Naive B cell (primary cell): ENCODE measurements at places on chromosomes 1 and 21. TPM values are rescaled to one million over a fixed set of nuclear protein-coding genes. Genes with fewer than 3 reads are reported as not detected.
A peak's percentile ranks its signal among the peaks of the same experiment; 100 is the strongest.

DNA sequence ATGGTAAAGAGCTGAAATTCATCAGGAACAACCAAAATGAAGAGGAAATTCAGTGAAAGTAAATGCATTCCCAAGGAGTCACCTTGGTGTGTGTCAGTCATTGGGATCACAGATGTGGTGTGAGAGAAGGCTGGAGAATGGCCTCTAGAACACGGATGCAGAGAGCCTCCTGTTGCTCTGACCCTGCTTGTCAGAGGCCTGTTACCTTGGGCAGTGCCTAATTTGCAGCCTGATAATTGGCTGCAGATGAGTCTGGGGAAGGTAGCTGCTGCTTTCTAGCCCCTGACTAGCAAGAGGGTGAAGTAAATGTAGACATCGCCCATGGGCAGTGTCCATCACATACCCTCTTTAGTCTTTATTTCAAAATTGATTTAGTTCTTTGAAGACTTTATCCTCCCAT, 3.3 kb downstream of the GCSAML start:
- DNase-seq: no peak

DNA sequence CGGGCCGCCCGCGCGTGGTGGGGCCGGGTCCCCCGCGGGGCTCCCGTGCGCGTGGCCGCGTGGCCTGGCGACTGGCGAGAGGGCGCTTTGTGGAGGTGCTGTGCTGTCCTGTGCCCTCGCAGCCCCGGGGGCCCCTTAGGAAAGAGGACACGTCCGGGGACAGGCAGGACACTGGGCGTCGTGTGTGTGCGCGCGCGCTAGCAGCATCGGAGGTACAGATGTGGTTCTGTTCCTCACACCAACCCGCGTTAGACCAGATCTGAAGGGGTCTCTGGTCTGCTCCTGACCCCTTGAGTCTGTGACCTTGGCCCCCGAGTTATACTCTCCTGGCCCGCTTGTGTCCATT, 489 bp downstream of the ACTN2 start:
- DNase-seq: no peak

DNA sequence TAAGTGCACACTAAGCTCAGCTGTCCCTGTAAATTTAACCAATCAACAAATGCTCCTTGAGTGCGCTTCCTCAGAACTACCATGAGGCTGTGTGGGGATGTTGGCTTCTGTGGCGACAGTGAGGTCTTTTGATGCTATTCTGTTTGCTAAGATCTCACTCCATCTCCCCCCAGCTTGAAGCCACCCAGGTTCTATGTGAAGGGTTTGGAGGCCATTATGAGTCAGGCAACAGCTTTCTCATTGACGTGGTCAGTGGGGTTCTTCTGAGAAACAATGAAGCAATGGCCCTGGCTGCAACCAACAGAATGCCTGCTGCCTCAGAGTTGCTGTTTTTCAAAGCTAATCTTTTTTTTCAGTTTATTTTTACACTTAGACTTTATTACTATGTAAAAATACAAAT, 205.5 kb downstream of the PTBP2 start:
- no peak for DNase-seq

GRCh38 chr1:6347641-6348487, 45.7 kb downstream of the ACOT7 start:
- peak; percentile 36 for DNase-seq

DNA sequence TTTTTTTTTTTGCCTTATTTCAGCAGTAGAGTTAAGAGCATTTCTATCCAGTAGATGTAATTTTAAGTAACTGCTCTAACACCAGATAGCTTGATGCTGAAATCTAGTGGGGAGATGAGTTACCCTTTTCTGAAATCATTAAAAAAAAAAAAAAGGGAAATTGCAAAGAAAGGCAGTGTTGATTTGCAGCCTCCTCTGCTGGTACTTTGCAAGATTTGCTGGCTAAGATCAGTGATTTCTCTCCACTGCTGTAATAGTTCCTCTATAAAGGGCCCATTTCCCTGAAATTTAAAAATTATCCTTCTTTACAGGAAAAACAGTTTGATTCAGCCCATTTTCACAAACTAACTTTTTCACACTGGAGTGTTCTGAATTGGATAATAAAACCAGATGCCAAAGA, 120.6 kb downstream of the PTBP2 start:
- no peak for DNase-seq

DNA sequence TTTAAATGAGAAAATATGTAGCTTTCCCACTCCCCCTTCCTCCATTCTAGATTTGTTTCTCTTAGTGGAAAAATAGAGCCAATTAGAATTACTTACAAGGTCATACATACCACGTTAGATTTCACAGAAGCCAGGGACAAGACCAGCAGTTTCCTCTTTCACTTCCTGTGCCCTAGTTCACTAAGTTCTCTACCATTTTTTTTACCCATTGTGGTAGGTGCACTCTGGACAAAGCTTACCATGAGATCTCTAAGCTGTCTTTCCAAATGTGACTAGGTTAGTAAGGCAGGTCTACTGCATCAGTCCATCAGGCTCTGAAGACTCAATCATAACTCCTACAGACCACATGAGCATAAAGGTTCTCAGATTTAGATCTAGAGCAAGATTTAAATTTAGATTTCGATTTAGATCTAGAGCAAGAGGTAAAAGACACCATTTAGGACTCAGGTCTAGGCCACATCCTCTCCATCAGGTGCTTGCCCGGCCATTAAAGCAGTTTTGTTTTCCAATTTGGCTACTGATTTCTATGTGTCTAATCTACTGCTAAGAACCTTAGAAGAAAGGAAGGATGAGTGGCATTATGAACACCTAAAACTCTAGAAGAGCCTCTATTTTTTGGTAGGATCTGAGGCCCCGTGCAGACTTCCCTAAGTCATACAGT, 235.3 kb downstream of the FAF1 start:
- peak; percentile 42 for DNase-seq

DNA sequence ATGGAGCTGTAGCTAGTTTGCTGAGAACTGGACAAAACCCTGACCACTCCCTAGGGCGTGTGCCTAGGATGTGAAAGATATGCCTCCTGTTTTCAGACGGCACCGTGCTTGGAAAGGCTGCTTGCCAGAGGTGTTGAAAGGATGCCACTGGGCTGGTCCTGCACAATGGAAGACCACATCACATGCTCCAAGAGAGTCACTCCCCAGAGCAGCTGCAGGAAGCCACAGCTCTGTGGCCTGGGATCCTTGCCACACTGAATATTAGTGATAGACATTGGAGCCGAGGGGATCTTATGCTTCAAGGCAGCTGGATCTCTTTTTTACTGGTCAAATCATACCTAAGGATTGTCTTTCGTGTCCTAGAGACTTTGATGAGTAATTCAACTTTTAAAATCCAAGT, 6.6 kb upstream of the APP start:
- DNase-seq: no peak

- no peak for DNase-seq
Observed at GRCh38 chr1:153293851-153294250, 18.9 kb downstream of the PGLYRP3 start.

- DNase-seq: no peak
Observed at GRCh38 chr1:33088119-33088906, 7.4 kb downstream of the AZIN2 start.

- DNase-seq: no peak
Observed at GRCh38 chr1:214448536-214448935, 102.9 kb downstream of the PTPN14 start.

- no peak for DNase-seq
Observed at GRCh38 chr21:17359781-17360180, 153.1 kb upstream of the CXADR start.

GRCh38 chr1:72357411-72357810, 75.1 kb upstream of the NEGR1 start:
- DNase-seq: no peak

GRCh38 chr1:8813016-8813763, 4.2 kb downstream of the RERE start:
- no peak for DNase-seq

DNA sequence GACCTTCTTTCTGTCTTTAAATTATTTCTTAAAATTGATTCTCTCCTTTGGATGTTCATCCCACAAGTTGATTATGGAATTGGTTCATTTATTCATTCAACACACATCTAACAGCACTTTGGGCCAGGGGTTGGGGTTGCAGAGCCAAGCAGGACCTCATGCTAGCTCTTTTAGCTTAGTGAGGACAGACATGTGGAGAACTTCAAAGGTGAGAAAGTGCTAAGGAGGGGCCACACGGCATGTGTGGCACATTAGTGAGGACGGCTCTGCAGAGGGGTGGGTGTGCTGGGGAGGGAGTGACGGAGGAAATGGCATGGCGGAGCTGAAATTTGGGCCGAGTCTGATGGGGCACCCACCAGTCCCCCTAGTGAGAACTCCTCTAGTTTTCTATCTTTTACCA, 32.5 kb upstream of the VASH2 start:
- DNase-seq: no peak

DNA sequence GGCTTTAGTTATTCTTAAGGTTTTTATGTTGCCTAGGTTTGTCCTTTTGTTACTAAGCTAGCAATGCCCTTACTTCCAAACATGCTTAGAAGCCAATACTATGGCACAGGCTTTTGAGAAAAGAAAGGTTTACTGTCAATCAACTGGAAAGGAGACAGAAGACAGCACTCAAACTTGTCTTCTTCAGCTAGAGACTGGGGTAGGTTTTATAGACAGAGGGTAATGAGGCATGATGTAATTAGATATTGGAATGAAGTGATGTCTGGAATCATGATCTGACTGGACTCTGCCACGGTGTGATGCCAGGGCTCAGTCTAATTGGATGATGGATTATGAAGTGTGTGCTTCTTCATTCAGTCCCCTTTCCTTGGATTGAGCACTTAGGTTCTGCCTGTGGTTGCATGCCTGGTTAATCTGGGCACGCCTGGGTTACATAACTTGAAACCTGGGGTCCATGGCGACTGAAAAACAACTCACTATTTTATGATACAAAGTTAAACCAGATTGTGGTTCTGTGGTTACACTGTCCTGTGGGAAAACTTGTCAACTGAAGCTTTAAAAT, 625.8 kb downstream of the BRINP3 start:
- no peak for DNase-seq

GRCh38 chr1:180345148-180345547, 115.1 kb downstream of the LHX4 start:
- DNase-seq: no peak

GRCh38 chr1:210251680-210252490, 19.3 kb downstream of the SERTAD4 start:
- DNase-seq: no peak

Gene TDRD10
- not detected for polyA plus RNA-seq

Gene CLCA4
- not detected for polyA plus RNA-seq

Gene KRTAP19-1
- polyA plus RNA-seq: not detected

Gene NPR1
- polyA plus RNA-seq: not detected

Gene C1orf141
- polyA plus RNA-seq: not detected

Gene NECAP2
- polyA plus RNA-seq: 114 TPM

Gene OR6K3
- not detected for polyA plus RNA-seq

Gene MATN1
- polyA plus RNA-seq: 3.1 TPM

Gene AMPD1
- not detected for polyA plus RNA-seq

Gene C1QA
- polyA plus RNA-seq: not detected

Gene CHI3L1
- not detected for polyA plus RNA-seq
